ENCODE measurements at places on chromosomes 3 and 15. TPM values are rescaled to one million over a fixed set of nuclear protein-coding genes. Genes with fewer than 3 reads are reported as not detected.

GRCh38 chr15:40747685-40748631, 7.1 kb downstream of the RMDN3 start:
- peak; percentile 63 for DNase-seq

GRCh38 chr15:70387993-70388392, 290.3 kb upstream of the TLE3 start:
- no peak for DNase-seq

GRCh38 chr3:23667536-23668429, 138.0 kb upstream of the UBE2E1 start:
- no peak for DNase-seq

GRCh38 chr3:70832834-70833205, 520.4 kb upstream of the MDFIC2 start:
- DNase-seq, result no peak

DNA sequence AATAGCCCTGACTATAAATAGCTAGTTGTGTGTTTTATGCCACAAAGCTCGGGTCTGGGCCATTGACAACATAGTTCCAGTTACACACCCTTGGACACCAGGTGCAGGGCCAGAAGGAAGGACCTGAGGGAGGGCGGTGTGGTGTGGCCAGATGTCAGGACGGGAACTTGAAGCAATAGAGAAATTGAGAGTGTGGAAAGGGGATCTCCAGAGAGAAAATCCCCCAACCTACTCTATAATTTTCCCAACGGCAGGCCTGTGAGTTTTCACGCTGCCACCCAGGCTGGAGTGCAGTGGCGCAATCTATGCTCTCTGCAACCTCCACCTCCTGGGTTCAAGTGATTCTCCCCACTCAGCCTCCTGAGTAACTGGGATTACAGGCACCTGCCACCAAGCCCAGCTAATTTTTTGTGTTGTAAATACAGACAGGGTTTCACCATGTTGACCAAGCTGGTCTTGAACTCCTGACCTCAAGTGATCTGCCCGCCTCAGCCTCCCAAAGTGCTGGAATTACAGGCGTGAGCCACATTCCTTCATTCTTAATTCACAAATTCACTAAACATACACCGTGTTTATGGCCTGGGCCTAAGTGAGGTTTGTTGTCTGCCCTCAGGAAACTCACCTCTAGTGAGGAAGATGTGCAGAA, 70.8 kb upstream of the KLF13 start:
- DNase-seq, result no peak

MAGEL2 gene
- 0.95 TPM for total RNA-seq

- DNase-seq, result no peak
Measured at GRCh38 chr3:42505849-42506410, 3.5 kb downstream of the VIPR1 start.

PAQR5 gene
- total RNA-seq, result 2.3 TPM

GRCh38 chr3:113234028-113234427, 22.7 kb downstream of the BOC start:
- DNase-seq, result no peak

DNA sequence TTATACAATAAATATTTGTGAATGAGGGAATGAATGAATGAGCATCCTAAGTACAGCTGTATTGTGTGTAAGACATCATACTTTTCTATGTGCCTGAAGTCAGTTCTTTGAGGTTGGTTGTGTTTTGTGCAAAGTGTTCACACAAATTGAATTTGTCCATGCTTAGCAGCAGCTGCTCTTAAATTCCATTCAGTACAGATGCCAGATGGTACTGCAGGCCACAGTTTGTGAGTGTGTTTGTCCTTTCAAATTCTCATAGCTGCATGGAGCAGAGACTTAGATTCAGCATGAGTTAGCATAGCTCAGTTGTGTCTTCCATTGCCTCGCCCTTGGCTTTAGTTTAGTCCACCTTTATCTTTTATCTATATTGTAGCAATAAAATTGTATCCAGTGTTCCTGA, 3.8 kb upstream of the ZNF385D start:
- DNase-seq, result no peak

GRCh38 chr3:25548836-25549235, 115.9 kb downstream of the TOP2B start:
- DNase-seq, result no peak

- no peak for DNase-seq
Measured at GRCh38 chr3:40620151-40620550, 95.4 kb downstream of the ZNF621 start.

- peak; percentile 38 for DNase-seq
Measured at GRCh38 chr3:126523745-126524428, at the start of gene CHST13. Gene CHST13, plus strand, starts transcription at chr3:126524155. Its CDS starts 178 bp downstream, at chr3:126524333.

MYO1E gene
- total RNA-seq, result 59.9 TPM

- no peak for DNase-seq
Measured at GRCh38 chr3:55690726-55691125, 203.6 kb upstream of the WNT5A start.

DNA sequence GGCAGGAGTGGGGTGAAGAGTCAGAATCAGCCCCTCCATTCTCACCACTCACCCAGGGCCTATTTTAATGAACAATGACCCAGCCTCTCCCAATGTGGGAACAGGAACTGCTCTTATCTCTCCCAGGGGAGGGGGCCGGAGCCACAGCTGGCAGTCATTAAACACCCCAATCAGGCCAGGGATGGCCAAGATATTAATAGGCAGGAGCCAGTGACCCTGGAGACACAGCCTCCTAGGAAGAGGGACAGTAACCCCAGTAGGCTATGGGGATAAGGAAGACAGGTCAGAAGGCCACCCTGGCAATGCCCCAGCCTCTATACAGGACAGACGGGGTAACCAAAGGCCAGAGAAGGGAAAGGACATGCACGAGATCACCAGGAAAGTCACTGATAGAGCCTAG, 38.6 kb downstream of the VIPR1 start:
- no peak for DNase-seq

- DNase-seq, result peak; percentile 75
Measured at GRCh38 chr3:66407611-66408218, 93.1 kb downstream of the LRIG1 start.

DNA sequence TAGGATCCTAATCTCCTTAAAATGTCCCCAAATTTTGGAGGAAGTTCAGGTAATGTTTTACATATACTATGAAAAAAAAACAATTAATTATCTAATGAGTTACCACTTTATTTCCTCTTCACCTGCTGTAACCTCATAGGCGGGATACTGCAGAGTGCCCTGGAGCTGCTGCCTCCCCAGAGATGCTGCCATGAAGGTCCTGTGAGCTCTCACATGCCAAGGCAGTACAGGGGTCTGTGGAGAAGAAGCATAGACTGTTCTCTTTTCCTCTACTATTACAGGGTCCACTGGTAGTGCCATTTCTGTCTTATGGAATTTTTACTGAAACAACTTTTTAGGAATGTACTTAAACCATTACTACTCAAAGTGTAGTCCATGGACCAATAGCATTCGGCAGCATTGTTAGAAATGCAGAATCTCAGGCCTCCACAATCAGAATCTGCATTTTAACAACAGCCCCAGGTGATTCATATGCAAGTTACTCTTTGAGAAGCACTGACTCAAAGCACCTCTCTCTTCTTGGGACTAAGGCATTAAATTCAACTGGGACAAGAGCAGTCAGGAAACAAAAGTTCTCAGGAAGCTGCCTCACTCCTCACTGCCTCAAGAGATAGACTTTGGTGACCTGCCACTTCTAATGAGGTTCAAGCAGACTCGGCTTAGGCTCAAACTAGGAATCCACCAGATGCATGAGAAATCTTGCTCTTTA, 30.3 kb upstream of the CPOX start:
- no peak for DNase-seq

DNA sequence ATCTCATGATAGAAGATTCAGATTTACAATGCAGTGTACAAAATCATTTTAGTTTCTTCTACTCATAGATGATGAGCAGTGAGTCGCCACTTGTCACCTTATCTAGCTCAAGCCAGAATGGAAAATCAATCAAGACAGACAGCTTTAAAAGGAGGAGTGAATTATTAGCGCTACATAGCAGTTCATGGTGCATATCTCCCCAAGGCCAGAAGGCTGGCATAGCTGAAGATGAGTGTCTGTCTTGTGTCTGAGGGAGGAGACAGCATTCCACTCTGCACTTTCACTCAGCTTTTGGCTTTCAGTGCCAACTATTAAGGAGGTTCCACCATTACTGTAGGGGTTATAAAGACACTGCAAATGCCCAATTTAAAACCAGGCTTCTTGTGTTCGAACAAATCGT, 804.1 kb upstream of the LMCD1 start:
- no peak for DNase-seq

GRCh38 chr15:59611276-59612260, at the start of gene GCNT3:
Gene GCNT3, plus strand, starts transcription at chr15:59611783. Its CDS starts 6,456 bp downstream, at chr15:59618239.
- DNase-seq, result peak; percentile 33

DNA sequence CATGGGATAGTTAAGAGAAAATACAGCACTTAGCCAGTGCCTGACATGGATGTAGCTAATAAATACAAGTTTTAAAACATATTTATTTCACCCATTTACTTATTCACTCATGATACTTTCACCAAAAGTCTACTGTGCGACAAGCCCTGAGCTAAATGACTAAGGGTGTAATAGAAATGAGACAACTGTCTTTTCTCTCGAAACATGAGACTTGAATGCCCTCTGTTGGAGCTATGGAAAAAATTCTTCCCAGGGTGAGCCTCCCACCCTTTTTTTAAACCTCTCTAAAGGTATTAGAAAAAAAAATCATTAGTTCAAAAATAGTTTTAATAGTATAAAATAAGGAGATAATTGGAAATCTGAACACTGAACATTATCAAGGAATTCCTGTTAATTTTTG, 24.3 kb upstream of the RPL14 start:
- peak; percentile 41 for DNase-seq

DNA sequence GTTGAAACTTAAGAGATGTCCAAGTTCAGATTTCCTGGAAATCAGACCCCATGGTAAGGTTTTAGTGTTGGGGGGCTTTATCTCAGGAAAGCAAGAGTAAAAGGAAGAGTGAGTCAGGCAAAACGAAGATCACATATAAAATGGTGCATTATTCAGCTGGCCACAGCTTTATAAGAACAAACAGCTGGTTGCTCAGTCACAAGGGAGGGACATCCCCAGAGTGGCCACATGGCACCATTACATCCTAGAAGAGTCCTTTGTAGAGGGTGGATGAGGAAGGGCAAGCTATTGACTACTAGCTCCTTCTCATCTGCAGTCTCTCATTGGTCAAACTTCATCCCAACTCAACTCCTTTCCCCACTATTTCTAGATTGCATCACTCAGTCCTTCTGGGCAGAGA, 68.3 kb upstream of the COL8A1 start:
- no peak for DNase-seq

ADAMTSL3 gene
- 0.05 TPM for total RNA-seq

RNU5B-1 gene
- total RNA-seq, result not detected

DNA sequence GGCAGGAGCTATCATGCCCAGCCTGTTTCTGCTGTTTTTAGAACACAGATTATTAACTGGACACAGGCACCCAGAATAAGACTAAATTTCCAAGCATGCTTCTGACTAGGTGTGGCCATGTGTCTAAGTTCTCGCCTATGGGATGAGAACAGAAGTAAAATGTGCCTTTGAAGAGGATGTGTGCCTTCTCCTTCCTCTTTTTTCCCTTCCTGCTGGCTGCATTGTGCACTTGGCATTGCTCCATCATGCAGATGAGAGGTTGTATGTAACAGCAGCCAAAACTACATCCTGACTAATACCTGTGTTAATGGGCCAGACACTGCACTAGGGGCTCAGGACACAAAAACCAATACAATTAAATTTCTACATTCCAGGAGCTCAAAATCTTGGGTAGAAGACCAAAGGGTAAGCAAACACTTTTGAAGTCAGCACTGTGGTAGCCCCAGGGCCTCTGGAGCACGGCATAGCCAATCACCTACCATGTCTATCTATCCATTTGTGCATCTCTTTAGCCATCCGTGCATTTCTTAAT, 40.9 kb upstream of the RNU6-1 start:
- no peak for DNase-seq

HYKK gene
- 6.6 TPM for total RNA-seq

GRCh38 chr3:141853081-141853601, 23.3 kb upstream of the ATP1B3 start:
- DNase-seq, result no peak

DNA sequence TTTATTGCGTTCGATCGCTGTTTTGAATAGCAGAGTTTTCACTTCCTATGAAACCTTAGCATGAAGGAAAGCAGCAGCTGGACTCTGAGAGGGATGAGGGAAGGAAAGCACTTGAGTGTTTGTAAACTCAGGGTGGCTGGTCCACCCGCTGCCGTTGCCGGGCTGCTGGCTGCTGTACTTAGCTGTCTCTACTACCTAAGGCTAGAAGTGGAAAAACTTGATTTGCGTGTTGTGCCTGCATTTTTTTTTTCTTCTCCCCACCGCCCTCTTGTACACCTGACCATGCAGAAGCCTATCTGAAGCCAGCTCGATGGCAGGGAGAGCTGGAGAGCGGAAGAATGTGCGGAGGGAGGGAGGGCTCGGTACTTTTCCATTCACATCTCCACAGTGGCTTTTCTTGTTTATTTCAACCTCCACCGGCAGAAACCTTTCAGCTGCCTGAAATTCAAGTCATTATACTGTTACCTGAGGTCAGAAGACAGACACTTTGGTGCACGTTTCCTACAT, 4.8 kb upstream of the BCL6 start:
- DNase-seq, result no peak

Measured in SK-MEL-5 (cell line).